Calu3 (cell line): ENCODE measurements at places on chromosomes 12 and 14. TPM values are rescaled to one million over a fixed set of nuclear protein-coding genes. Genes with fewer than 3 reads are reported as not detected.

The IL26 gene
- not detected in 2 replicates for total RNA-seq

- DNase-seq = peak; percentile 34
Measured at GRCh38 chr14:24095271-24096068, 1.4 kb downstream of the PCK2 start.

- peak; percentile 32 for DNase-seq
Measured at GRCh38 chr14:92922883-92923743, at the start of gene CHGA. CHGA (plus strand) TSS chr14:92923150; CDS start chr14:92923360, 210 bp downstream.

GRCh38 chr14:37819155-37820015 lies 224.0 kb downstream of the TTC6 start:
- no peak for DNase-seq

DNA sequence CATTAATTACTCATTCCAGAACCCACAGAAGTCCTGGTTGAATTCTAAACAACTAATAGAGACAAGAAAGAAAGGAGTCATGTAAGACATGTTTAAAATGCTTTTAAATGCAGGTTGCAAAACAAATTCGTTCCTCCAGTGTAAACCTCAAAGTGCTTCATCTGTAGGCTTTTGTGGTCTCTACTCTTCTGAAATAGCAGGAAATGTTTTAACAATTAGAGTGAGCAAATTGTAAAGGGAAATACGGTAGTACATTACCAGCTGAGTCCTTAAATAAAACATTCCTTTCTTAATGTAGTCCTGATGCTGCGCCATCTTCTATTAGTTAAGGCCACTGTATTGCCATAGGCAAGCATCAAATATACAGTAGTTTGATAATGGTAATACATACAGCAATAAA lies 1934.2 kb upstream of the SEL1L start:
- DNase-seq = no peak

DNA sequence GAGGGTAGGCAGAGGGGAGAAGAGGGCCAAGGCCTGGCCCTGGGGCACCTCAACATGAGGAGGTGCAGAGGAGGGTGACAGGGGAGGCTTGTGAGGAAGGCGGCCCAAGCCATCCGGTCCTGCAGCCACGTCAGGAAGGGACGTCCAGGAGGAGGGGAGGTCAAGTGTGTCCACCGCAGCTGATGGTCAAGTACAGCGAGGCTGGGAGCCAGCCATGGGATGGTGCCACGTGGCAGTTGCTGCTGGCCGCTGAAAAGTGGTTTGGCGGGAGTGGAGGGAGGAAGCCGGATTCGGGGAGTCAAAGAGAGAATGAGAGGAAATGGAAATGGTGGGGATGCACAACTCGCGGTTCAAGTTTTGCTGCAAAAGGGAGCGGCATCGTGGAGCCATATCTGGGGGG lies 41.2 kb downstream of the PRIMA1 start:
- no peak for DNase-seq

The TSPAN11 gene
- not detected in 2 replicates for total RNA-seq

DNA sequence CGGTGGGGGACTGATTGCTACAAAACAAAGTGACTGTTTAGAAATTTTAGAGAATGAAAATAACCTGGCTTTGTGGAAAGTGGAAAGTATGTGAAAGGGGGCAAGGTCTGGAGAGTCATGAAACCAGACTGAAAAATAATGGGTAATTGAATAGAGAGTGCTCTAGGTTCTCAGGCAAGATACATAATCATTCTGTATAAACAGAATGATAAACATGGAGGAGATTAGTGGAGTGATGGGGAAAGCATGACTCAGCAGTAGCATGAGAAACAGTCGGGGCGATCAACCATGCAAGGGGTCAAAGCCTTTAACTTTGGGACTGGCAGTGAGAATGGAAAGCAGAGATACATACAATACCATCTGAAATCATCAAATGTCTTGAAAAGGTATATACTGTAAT lies 332.5 kb downstream of the CCER1 start:
- no peak for DNase-seq

- no peak for DNase-seq
Measured at GRCh38 chr14:101716956-101717662, 44.4 kb upstream of the PPP2R5C start.

- DNase-seq = no peak
Measured at GRCh38 chr12:88227871-88228270, 85.8 kb downstream of the TMTC3 start.

The C1R gene
- 7.6 and 7.9 TPM in 2 replicates for total RNA-seq

GRCh38 chr12:52311285-52311648 lies 9.9 kb downstream of the KRT83 start:
- DNase-seq = no peak

DNA sequence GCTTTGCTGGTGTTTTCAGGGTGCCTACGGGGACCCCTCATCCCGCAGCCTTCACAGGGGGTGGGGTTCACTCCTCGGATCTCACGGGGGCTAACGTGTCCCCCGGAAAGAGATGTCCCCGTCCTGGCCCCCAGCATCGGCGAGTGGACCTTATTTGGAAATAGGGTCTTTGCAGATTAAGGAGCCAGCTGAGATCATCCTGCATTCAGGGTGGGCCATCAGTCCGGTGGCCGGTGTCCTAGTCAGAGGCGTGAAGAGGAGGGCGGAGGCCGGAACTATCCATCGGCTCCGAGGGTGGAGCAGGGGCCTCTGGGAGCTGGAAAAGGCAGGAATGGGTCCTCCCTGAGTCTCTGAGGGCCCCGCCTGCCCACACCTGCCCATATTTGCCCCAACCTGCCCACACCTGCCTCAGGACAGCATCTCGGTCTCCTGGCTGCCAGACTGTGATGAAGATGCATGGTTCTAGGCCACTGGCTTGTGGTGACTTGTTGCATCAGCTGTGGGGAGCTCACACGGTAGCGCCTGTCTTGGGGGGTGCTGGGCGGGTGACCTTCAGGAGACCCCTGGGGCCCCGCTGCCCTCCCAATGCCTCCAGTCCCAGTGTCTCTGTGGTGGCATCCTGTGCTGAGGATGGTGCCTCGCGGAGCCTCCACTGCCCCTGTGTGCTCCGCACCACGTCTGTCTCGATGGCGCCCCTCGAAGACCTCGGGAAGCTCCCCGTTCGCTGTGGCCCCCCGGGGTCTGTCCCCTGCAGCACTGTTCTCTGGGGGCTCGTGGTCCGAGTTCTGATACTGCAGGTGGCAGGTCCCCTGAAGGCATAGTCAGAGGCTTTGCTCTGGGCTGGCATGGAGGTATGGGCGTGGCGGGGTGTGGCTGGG lies 14.7 kb downstream of the NOC4L start:
- no peak for DNase-seq

- DNase-seq = no peak
Measured at GRCh38 chr12:6301721-6302120, 8.8 kb upstream of the PLEKHG6 start.

The AICDA gene
- total RNA-seq = not detected in 2 replicates

The MUCL1 gene
- total RNA-seq = not detected in 2 replicates

The KRT72 gene
- not detected in 2 replicates for total RNA-seq

GRCh38 chr12:115922952-115923564 lies 354.4 kb downstream of the MED13L start:
- DNase-seq = no peak

DNA sequence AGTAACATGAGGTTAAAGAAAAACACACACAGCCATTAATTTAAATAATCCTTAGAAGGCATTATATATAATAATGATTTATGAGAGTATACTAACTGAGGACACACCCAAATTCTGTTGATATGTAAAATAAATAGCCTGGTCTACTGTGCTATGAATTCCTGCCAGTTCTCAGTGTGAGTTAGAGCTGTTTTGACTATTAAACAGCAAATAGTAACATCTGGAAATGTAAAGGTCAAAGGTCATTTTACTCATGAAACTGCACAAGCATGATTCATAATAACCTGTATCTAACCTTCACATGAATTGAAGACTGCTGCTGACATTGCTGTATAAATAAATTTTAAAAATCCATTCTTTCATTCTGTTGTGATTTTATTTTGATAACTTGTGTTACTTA lies 966.7 kb downstream of the SLC6A15 start:
- no peak for DNase-seq

- DNase-seq = no peak
Measured at GRCh38 chr12:4281173-4281654, 7.7 kb downstream of the CCND2 start.

The MRPL52 gene
- 110 and 111 TPM in 2 replicates for total RNA-seq

DNA sequence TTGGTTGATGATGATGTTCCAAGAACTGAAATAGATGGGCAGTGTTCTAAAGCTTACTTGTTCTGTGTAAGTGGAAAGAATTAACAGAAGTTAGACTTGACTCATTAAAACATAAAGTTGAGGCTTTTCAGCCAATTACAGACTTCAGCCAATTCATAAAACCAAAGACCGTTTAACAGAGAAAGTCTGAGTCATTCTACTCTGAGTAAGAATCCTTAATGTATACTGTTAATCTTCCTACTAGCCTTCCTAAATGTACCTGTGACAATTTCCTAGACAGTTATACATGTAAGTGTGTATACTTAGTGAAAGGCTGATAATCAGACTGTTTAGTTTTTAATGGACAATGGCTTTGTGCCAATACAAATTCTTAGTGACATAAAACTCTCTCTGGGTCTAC lies 681.0 kb downstream of the RPL10L start:
- DNase-seq = no peak

DNA sequence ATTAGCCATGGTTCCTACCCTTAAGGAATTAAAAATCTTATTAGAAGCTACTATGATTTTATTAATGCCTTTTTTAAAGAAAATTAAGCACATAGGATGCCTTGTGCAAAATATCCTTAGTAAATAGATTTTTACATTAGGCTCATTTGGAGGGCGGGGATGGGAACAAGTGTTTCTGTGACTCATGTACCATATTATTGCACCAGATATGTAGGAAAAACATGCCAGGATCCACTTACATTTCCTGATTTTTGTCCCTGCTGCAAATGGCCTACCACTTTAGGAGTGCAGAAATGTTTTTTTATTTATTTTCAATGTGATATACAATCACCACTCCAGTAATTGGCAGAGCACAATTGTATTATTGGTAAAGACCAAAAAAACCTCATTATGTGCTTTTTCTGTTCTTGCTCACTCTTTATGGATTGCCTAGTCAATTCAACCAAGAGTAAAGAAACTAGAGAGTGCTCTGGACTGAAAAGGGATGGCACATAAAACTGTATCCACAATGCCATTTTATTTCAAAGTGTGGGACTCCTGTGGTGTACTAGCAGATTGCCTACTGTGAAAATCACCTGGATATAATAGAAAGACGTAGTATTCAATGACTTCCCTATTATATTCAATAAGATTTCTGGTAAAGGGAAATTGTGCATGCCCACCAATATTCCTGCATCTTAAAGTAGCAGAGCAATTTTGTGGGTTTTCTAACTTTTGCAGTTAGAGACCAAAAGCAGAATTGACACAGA lies 86.9 kb downstream of the ANO6 start:
- no peak for DNase-seq

DNA sequence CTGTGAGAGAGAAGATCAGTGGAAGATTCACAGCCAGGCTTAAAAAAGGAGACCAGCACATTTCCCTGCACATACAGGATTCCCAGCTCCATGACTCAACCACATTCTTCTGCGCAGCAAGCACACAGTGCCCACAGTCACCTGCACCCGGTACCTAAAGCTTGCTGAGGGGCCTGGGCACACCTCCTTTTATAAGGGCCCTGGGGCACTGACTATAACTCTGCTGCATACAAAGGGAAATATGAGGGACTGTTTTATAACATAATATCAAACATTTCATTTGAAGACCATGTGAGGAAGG lies 322.9 kb downstream of the DAD1 start:
- DNase-seq = peak; percentile 24

GRCh38 chr14:49427117-49427516 lies 159.1 kb downstream of the RPS29 start:
- DNase-seq = no peak

DNA sequence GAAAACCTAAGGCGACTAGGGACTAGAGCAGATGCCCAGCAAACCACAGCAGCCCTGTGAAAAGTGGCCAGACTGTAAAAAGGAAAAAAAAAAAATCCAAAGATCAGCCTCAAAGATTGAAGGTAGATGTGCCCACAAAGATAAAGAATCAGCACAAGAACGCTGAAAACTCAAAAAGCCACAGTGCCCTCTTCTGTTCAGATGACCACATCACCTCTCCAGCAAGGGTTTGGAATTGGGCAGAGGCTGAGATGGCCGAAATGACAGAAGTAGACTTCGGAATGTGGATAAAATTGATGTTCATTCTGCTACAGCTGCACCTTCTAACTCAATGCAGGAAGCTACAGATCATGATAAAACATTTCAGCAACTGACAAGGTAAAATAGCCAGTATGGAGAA lies 154.4 kb downstream of the GPHN start:
- peak; percentile 39 for DNase-seq

DNA sequence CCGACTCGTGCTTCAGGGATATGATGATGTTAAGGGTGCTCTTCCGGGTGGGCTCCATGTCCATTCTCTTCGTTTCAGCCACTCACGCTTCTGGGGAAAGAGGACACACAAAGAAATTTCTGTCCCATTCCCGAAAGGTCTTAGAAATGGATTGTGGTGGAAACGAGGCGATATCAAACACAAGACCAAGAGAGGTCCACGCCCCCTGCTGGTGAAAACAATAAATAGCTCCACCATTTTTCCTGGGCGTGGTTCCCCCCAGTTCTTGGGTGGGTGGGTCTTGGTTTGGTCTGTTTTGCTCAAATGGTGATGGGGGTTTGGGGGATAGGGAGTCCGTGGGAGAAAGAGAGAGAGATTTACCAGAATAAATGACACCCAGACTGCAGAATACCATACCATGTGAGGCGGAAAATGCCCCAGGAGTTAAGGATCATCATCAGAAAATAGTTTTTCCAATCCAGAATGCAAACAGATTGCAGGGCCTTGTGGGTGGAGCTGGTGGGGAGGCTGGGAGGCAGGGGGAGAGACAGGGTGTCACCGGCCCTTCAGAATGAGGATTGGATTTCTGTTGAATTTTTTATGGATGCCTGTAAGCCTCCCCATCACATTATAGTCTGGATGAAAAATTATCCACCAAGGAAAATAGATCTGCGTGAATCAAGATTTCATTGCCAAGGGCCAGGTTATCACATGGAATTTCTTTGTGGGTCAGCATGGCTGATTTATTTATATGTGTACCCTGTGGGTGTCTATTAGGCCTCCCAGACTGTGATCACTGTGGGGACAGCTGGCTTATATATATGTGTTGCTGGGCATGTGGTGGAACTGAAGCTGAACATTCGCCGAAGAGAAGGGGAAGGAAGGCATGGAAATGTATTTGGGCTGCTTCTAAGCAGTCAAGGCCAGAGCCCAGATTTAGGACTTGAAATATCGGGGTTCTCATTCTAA lies 55.8 kb downstream of the SRRM4 start:
- DNase-seq = peak; percentile 37

The HHIPL1 gene
- 0.22 TPM in 1 of 2 replicates, not detected in the other for total RNA-seq

- DNase-seq = no peak
Measured at GRCh38 chr12:94676922-94677321, 26.6 kb upstream of the TMCC3 start.
